Hippocampal formation (tissue), 2 donors: ENCODE measurements at places on chromosomes 3 and 15.

- DNase-seq = no peak
These were observed 67.4 kb downstream of the RHCG start for GRCh38 chr15:89429023-89429422.

- DNase-seq = no peak
These were observed 96.3 kb downstream of the ADAMTS17 start for GRCh38 chr15:100245487-100245820.

- no peak for DNase-seq
These were observed 127.6 kb downstream of the NAALADL2 start for GRCh38 chr3:174986685-174987084.

- no peak for DNase-seq
These were observed 13.8 kb upstream of the PPP4R2 start for GRCh38 chr3:72982609-72983366.

GRCh38 chr3:127151992-127152650 lies 40.8 kb upstream of the PRR23E start:
- no peak for DNase-seq

DNA sequence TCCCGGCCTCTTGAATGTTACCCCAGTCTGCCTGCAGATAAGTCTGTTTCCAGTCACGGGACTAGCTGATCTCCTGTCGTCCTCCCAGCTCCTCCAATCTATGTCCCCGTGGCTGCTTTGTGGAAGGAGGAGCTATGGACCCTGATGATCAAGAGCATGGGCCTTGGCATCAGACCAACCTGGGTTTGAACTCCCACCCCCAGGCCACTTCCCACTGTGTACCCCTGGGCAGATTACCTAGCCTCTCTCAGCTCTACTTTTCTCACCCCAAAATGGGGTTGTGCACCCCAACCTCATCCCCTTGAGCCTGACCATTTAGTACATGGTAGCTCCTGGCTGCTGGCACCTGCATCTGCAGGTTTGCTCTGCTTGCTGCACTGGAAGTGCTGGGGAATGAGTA lies 55.8 kb downstream of the GASK1A start:
- DNase-seq = no peak

DNA sequence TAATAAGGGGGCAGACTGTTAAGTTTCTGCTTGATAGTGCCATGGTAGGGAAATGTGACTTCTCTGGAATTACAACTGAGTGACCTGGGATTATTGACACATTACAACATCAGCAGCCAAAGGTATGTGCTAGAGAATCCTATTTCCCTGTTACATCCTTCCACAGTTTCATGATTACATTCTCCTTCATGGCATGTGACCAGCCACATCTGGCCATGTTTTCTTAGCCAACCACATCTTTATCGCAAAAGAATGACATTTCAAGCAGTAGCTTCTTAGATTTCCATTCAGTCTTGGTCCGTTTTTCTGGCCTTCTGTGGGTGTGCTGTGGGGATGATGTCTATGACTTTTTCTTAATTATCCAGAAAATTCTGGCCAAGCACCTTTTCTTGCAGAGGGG lies 45.4 kb upstream of the CTDSPL start:
- DNase-seq = no peak

DNA sequence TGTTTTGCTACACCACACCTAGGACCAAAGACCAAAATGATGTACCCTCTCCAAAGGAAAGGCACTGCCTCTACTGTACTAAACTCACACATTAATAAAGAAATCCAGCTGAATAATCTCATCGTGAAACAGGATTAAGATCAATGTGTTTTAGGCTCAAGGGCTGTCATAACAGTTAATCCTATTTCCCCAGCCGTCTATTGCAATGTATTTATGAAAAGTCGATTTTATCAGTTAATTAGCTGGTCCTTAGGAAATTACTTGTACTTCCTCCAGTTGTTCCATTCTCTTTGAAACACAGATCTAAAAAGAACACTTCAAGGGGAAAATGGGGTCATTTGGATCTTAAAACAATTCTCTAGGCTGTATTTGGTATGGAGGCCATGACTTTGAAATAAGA lies 8.5 kb downstream of the ETV5 start:
- no peak for DNase-seq

- no peak for DNase-seq
These were observed 342.9 kb upstream of the DPH6 start for GRCh38 chr15:35888815-35889214.

DNA sequence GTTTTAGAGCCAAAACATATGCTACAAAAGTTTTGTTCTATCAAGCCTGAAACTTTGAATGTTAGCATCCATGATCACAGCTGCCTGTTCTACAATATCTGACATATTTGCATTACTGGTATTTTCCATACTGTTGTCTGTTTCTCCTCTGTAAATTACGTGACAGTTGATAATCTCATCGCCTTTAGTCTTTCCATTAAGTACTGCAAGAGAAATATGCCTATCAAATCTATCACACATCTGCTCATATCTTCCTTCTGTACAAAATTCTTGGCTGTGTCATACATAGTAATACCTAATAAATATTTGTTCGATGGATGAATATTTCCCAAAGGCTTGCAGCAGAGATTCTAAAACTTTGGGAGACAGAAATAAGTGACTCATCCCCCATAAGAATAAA lies 717.3 kb downstream of the OTOL1 start:
- DNase-seq = no peak

DNA sequence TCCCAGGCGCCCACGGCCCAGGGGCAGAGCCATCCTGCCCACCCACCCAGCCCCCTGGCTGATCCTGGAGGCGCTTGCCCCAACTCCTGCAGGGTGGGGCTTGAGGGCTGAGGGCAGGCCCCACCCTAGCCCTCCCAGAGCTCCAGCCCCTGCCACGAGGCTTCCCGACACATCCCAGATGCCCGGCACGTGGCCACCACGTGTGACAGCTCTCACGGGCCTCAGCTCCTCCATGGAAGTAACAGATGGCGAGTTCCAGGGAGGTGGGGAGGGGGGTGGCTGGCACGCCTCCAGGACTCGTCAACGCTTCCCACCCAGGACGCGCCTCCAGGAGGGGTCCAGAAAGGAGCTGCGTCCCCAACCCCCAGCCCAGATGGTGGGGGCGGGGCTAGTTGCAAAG lies 29.1 kb downstream of the PLXND1 start:
- DNase-seq = no peak

DNA sequence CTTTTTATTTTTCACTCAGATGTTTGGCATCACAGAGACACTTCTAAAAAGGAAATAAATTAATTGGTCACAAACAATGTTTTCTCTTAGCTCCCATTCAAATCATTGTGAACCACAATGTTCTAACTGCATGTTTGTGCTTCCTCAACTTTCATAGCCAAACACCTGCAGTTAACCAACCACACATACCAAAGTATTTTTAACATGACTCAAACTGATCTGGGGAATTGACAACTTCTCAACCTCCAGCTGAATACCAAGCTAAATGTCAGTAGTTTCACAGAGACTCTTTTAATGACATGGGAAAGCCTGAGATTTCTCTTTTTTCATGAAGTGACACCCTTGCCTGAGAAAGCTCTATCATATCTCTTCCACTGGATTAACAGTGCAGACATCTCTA lies 217.9 kb upstream of the MME start:
- DNase-seq = no peak

DNA sequence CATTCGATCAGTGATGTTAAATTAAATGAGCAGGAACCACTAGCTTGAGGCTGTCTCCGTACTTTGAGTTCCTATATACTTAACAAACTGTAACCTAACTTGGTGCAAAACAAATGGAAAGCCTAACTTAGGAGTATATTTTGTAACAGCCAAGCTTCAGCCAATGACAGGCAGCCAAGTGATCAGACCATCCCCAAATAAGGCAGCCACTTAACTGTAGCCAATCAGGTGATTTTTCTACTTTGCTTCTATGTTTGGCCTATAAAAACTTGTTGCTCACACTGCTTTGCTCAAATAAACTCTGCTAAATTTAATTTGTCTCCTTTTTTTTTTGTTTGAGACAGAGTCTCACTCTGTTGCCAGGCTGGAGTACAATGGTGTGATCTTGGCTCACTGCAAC lies 19.3 kb upstream of the ZNF770 start:
- no peak for DNase-seq

DNA sequence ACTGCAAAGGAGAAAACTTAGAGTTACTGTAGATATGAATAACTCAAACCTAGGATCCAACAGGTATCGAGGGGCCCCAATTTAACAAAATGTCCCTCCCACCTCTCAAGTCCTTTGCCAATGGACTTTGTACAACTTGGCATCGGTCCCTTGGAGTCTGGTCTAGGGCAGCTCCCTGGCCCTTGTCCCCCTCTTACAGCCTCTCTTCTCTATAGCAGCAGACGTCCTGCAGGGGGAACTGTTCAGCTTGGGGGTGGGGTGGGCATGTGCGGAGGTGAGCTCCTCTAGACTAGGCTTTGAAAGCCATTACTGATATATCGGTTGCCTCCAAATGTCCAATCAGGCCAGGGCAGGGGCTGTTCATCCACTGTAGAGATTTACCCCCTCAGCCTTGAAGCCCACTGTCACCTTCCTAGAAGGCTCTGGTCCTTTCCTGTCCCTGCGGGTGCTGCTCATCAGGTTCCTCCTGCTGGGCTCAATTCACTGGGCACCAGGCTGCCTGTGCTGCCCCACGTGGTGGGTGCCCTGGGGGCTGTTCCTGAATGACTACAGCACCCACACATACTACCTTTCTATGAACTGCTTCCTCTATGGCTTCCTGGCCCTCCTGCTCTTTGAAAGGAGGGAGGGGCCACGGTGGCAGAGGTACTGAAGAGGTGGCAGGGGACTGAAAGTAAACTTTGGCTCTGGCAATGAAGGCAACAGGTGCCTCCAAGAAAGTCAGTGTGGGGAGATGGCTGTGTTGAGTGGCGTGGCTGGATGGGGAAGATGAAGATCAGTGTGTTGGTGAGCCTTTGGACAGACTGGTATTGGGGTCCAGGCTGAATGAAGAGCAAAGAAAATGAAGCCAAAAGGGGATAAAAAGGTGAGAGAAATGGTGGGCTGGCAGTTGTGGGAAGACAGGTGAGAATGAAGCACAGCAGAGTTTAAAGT lies 78.8 kb upstream of the MEX3B start:
- no peak for DNase-seq

DNA sequence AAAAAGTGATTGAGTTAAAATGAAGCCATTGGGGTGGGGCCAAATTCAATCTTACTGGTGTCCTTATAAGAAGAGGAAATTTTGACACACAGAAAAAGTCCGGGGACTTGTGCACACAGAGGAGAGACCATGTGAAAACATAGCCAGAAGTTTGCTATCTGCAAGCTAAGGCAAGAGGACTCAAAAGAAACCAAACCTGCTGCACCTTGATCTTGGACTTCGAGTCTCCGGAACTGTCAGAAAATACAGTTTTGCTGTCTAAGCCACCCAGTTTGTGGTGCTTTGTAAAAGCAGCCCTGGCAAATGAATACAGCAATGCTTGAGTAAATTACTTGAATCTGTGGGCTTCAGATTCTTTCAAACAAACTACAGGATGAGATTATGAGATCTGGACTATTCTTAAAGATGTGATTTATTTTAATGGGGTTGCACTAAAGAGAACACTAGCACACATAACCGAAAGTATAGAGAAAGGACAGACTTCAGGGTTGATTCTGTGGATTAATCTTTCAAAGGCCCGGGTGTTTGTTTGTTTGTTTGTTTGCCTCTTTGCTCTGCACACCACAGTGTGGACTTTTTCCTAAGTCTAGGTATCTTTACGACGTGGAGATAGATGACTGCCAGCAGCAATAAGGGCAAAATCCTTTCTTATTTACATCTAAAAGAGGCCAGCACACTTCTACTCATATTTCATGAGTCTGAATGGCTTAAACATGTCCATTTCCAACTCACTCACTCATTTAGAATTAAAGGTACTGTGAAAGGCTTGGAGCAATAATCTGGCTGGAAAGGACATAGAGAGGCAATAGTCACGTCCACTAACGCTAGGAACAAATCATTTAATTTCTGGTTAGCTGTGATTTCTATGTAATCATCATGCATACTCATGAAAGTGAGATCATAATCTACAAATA lies 53.9 kb upstream of the SSR3 start:
- no peak for DNase-seq

DNA sequence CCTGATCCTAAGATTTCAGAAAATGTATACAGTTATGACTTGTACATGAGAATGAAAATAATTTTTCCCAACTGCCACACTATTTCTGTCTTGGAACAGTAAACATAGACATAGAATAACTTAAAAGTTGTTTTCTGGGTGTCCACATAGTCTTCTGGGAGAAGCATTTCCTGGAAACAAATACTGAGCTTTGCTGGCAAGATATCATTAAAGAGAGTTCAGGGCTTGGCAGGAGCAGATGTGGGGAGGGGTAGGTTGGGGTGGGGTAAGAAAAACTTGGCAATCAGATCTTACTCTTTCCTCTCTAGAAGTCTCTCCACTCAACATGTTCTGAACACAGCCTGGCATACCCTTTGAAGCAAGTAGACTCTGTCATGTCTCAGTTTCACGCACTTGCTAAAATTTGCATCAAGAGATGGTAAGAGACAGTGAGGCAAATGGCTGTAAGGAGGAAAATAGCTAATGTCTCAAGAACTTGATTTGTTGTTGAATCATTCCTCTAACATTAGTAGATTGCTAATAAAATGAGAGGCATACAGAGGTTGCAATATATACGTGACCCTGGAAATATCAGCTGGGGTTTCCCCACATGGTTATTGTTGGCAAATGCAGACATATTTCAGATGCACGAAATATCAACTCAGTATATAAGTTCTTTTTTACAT lies 27.3 kb upstream of the ABI3BP start:
- no peak for DNase-seq

GRCh38 chr3:130044370-130044769 lies 37.3 kb upstream of the ALG1L2 start:
- no peak for DNase-seq

DNA sequence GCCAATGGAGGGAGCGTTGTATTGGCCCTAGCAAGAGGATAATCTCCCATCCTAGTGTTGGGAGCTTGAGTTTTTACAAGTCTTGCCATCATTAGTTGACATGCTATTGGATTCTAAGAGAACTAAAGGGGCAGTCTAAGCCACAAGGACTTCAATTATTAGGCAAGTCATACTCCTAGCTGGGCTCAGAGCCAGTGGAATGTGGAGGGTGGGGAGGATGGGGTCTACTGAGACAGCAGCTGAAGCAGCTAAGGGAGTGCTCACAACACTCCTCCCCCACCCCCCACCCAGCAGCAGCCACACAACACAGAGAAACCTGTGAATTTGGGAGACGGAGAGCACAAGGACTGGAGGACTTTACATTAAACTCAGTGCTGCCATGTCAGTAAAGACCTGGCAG lies 27.9 kb downstream of the FRG2C start:
- DNase-seq = no peak

DNA sequence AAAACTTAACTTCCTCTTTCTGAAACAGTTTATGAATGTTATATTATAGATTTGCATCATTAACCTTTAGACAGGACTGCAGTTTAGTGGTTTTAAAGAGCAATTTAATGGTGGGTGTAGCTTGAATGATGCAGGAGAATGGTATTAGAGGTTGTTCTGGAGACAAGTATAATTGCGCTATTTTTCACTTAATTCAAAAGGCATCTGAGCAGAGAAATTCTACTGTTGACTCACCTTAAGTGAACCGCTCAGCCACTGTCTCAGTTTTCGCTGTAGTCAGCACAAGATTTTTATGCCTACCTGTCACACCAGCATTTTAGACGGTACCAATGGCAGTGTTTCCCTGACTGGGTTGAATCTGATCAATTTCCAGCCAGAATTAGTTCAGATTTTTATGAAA lies 348.8 kb upstream of the DCBLD2 start:
- DNase-seq = no peak
